Lung (tissue), 17 donors: ENCODE measurements at places on chromosomes 5 and 9.

DNA sequence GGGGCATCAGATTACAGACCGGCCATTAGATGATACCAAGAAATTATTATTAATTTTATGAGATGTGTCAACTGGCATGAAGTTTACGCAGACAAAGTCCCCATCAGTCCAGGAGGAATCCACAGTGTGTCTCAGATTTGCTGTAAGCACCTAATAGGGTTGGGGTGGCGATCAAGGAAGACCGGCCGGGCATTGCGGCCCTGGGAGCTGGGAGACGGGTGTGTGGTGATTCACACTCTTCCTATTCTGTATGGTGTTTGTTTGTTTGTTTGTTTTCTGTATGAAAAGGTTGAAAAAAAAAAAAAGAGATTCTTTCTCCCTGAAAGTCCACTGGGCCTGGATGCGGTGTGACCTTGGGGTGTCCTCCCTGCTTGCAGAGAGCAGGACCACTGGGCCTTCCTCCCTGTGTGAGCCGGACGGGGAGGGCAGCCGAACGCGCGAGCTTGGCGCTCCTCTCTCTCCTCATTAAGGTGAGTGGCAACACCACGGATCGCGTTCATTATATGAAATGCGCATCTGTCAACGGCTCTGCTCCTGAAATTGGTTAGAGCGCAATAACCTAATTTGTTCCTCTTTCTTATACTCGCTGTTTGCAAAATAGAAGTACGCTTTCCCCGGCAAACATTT, 15.1 kb downstream of the RASGEF1C start:
- H3K4me1 ChIP-seq: no peaks in the 10 kb centered on the region
- H3K27me3 ChIP-seq: no peaks in the 10 kb centered on the region
- H3K36me3 ChIP-seq: no peaks in the 10 kb centered on the region

DNA sequence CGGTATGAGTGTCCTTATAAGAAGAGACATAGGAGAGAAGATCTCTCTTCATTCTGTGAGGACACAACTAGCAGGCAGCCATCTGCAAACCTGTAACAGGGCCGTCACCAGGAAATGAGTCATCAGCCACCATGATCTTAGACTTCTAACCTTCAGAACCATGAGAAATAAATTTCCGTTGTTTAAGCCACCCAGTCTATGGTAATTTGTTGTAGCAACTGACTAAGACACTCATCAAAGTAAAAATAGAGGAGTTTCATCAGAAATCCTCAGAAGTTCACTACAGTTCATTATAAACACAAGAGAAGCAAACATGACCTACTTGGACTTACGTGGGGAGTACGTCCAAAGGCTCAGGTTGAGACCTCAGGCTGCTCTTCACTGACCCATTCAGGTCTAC, 357.7 kb downstream of the SEMA5A start:
- no peaks in the 10 kb centered on the region for H3K4me1 ChIP-seq
- no peak for DNase-seq
- H3K36me3 ChIP-seq: no peaks in the 10 kb centered on the region
- no peak overlapping the region for H3K4me3 ChIP-seq

DNA sequence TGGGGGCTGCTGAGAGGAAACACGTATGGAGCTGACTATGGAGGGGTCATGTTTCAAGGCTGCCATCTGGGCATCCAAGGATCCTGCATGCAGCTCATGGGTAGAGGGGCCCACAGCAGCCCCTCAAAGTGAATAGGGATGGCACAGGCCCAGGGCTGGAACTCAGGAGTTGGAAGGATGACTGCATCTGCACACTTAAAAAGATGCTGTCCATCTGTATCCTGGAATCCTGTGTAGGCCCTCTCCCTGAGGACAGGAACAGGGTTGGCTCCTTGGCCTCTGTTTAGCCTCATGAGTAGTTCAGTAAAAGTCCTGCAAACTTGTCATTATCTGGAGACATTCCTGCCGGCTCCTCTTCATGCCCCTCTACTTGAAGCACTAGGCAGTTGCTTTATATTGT, 4.0 kb downstream of the BNIP1 start:
- H3K4me1 ChIP-seq: peaks cover 2% of the 10 kb centered on the region
- H3K36me3 ChIP-seq: peaks cover 21% of the 10 kb centered on the region
- no peak for DNase-seq
- H3K27me3 ChIP-seq: no peaks in the 10 kb centered on the region
- no peak overlapping the region for H3K4me3 ChIP-seq

DNA sequence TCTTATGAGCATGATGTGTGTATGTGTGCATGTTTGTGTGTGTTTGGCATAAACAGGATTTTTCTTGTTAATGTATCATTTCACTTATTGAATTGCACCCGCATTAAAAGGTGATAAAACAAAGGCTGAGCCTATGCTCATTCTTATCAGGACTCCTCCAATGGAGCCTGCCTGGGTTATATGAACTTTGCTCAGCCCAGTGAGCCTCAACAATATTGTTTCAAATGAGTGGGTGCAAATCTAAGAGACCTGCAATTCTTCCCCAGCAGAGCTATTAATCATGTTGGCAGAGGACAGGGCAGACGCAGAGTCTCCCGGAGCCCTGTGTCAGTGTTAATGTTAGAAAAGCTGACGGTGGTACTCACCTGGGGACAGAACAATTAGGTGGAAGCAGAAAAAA, 71.6 kb downstream of the SH3RF2 start:
- no peak overlapping the region for H3K4me3 ChIP-seq
- H3K27me3 ChIP-seq: no peaks in the 10 kb centered on the region
- H3K4me1 ChIP-seq: no peaks in the 10 kb centered on the region
- no peak overlapping the region for H3K27ac ChIP-seq

- no peak overlapping the region for H3K27ac ChIP-seq
- H3K36me3 ChIP-seq: no peaks in the 10 kb centered on the region
- H3K27me3 ChIP-seq: no peaks in the 10 kb centered on the region
- H3K4me3 ChIP-seq: no peak overlapping the region
Measured at GRCh38 chr5:98796197-98796972, 22.9 kb downstream of the RGMB start.

DNA sequence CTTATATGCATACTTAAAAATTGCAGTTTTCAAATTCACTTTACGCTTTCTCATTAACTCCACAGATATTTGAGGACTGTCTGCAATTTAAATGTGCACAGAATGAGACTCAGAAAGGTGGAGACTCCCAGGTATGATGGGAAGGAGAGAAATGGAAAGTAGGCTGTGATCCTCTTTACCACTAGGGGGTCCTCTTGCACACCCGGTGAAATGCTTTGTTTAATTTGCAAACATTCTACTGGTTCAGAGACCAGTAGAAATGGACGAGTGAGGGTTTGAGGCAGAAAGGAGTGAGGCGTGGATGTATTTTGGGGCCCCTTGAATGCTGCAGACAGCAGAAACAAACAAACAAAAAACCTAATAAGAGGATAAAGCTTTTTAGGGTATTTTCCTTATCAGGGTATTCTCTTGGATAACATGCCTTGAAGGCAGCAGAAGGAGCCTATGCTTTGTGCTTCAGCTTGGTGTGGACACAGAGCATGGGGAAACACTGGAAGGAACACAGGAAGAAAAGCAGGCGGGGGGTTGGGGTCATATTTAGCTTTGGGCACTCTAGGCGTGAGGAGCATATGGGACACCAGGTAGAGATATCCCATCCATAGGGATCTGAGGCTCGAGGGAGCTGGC, 410.1 kb downstream of the DMRT2 start:
- no peak overlapping the region for H3K27ac ChIP-seq
- H3K27me3 ChIP-seq: no peaks in the 10 kb centered on the region
- H3K4me3 ChIP-seq: no peak overlapping the region
- DNase-seq: no peak

DNA sequence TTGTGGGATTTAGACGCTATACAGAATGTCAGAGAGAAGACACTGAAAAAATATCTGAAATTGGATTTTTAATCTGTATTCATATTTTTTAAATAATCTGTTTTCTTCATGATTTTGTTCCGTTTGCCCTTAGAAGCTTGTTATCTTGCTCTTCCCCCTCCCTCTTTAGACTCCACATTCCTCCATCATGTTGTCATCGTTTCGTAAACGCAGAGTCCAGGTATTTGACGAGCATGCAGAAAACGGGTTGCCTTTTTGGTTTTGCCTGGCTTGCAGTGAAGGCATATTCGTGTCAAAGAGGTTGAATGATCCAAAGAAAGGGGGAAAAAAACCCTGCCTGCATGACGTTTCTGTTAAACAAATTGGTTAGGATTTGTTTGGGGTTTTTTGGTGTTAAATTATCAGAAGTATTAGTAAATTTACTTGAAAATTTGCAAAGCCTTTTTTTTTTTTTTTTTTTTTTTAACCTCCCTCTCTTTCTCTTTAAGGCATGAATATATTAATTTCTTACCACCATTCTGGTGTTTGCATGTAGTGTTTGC, 2.9 kb downstream of the SPTAN1 start:
- peak overlapping the region; percentile 99 for H3K27ac ChIP-seq
- no peak overlapping the region for H3K4me3 ChIP-seq
- no peaks in the 10 kb centered on the region for H3K36me3 ChIP-seq
- DNase-seq: peak; percentile 30

DNA sequence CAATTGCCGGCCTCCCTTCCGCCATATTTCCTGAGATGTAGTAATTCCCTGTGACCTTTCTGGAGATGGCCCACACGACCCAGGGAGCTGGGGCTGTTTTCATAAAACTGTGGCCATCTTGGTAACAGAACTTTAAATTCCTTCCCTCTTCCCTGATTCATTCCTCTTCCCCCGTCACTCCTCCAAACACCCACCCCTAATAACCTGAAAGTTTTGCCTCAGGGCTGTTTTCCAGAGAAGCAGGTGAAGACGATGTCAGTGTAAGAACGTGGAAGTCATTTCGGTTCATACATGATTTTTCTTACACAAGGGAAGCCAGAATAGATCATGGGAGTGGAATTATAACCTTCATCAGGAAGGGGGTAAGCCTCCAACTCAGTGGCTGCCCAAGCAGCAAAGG, 40.6 kb upstream of the ANKH start:
- no peak overlapping the region for H3K27ac ChIP-seq
- DNase-seq: no peak
- no peak overlapping the region for H3K4me3 ChIP-seq

DNA sequence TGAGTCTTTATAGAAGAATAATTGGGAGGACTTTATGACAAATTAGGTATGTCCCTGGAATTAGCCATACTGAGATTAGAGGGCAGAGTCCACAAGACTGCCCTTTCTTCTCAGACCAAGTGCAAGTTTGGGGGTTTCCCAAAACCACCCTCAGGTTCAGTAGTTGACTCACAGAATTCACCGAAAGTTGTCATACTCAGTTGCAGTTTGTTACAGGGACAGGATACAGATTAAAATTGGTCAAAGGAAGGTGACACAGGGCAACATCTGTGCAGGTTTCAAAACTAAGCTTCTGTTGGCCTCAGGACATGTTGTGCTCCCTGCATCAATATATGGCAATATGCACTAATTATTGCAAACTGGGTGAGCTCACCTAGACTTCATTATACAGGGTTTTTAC, 3.8 kb downstream of the RANBP17 start:
- no peak overlapping the region for H3K4me3 ChIP-seq
- no peaks in the 10 kb centered on the region for H3K27me3 ChIP-seq
- H3K4me1 ChIP-seq: peaks cover 6% of the 10 kb centered on the region
- DNase-seq: no peak

GRCh38 chr9:16982780-16983310, 112.4 kb upstream of the BNC2 start:
- no peak overlapping the region for H3K4me3 ChIP-seq
- no peaks in the 10 kb centered on the region for H3K36me3 ChIP-seq
- peak; percentile 7 for DNase-seq
- peaks cover 12% of the 10 kb centered on the region for H3K4me1 ChIP-seq
- H3K27me3 ChIP-seq: no peaks in the 10 kb centered on the region
- no peak overlapping the region for H3K27ac ChIP-seq

DNA sequence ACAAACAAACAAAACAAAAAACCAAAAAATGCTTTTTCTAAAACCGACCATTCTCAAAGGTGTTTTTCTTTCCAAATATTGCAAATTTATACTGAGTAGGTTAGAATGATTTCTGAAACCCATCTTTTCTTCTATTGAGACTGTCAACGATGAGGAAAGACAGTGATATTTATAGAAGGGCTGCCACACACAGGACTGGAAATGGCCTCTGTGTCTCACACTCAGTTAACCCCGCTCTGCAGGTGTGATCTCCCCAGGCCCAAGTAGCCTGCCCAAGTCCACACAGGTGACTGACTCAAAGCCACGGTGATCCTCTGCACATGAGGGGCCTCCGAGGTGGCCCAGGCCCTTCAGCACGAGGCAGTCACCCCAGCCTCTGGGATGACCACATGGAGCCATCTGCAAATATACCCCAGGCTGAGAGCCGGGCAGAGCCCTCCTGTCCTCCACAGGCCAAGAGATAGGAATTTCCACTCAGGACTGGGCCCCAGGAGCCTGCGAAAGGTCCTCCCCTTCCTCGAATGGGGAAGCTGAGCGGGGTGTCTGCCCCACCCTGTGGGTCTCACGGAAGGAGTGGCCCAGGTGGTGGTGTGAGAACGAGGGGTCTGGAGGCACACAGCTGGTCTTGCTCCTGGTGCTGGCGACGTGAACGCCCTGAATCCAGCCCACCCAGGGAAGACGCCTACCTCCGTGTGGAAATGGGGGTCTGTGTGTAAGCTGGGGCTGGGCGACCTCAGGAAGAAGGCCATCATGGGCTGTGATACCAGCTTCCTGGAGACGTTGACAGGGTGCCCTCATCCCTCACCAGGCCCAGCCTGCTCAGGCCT, 53.0 kb upstream of the PHYKPL start:
- DNase-seq: no peak
- no peaks in the 10 kb centered on the region for H3K27me3 ChIP-seq
- no peaks in the 10 kb centered on the region for H3K36me3 ChIP-seq
- no peak overlapping the region for H3K4me3 ChIP-seq

GRCh38 chr5:14526493-14526892, 55.1 kb upstream of the OTULINL start:
- H3K27ac ChIP-seq: no peak overlapping the region
- H3K36me3 ChIP-seq: no peaks in the 10 kb centered on the region
- no peak for DNase-seq

DNA sequence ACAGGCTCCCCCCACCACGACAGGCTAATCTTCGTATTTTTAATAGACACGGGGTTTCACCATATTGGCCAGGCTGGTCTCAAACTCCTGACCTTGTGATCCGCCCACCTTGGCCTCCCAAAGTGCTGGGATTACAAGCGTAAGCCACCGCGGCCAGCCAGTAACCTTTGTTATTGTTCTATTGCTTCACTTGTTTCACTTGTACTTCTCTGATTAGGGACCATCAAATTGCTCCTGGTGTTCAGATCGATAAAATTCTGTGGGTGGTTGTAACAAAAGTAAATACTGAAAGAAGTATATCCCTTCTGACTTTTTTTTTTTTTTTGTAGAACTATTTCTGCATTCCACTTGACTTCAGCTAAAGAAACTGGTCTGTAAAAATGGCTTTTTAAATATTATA, 445.5 kb upstream of the CDH10 start:
- H3K4me3 ChIP-seq: no peak overlapping the region
- no peaks in the 10 kb centered on the region for H3K27me3 ChIP-seq
- no peak for DNase-seq

- H3K27me3 ChIP-seq: no peaks in the 10 kb centered on the region
- no peak for DNase-seq
- H3K4me1 ChIP-seq: peaks cover 2% of the 10 kb centered on the region
- no peak overlapping the region for H3K4me3 ChIP-seq
- H3K36me3 ChIP-seq: no peaks in the 10 kb centered on the region
- H3K27ac ChIP-seq: no peak overlapping the region
Measured at GRCh38 chr5:112270299-112271293, 148.5 kb downstream of the EPB41L4A start.

GRCh38 chr5:91018200-91018599, 364.9 kb downstream of the ARRDC3 start:
- no peak overlapping the region for H3K27ac ChIP-seq
- no peaks in the 10 kb centered on the region for H3K36me3 ChIP-seq
- DNase-seq: peak; percentile 63
- no peak overlapping the region for H3K4me3 ChIP-seq

- no peak overlapping the region for H3K27ac ChIP-seq
- no peaks in the 10 kb centered on the region for H3K36me3 ChIP-seq
- no peaks in the 10 kb centered on the region for H3K27me3 ChIP-seq
- no peak overlapping the region for H3K4me3 ChIP-seq
- DNase-seq: no peak
Measured at GRCh38 chr9:131870156-131870555, 130.3 kb upstream of the RAPGEF1 start.
